HTR-8/SVneo (cell line): ENCODE measurements at places on chromosomes 2 and 18.

DNA sequence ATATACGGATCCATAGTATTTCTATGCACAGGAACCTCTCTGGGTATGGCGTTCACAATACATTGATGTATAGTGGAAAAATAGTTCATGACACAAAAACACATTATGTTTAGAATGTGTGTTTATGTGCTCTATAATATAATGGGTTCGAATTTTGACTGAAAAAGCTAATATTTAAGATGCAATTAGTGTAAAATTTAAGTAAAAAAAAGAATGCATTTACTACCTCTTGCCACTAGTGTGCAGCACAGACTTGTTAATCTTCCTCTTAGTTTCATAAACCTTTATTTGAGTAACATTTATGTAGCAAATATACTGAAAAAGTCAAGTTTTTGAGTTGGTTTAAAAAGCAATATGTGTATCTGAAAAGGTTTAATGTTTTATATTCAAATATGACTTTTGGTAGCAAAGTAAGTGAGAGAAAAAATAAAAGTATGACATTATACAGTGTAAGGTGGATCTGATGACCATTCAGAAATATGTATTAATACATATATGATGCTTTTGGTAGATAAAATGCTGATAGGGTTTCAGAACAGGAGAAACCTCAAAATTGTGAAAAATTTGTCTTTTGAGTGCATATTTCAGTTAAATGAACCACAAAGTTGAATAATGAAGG, 49.4 kb downstream of the CCDC102B start:
- DNase-seq = no peak

GRCh38 chr2:131673400-131674173, 145.9 kb downstream of the CCDC74A start:
- peak; percentile 49 for DNase-seq

GRCh38 chr2:200089040-200089755, 133.8 kb downstream of the MAIP1 start:
- DNase-seq = no peak

- no peak for DNase-seq
Observed at GRCh38 chr2:20060106-20060505, 8.7 kb upstream of the LAPTM4A start.

- no peak for DNase-seq
Observed at GRCh38 chr2:10518470-10519393, 70.6 kb upstream of the ODC1 start.

GRCh38 chr2:101995804-101996203, 4.0 kb downstream of the IL1R2 start:
- DNase-seq = no peak

DNA sequence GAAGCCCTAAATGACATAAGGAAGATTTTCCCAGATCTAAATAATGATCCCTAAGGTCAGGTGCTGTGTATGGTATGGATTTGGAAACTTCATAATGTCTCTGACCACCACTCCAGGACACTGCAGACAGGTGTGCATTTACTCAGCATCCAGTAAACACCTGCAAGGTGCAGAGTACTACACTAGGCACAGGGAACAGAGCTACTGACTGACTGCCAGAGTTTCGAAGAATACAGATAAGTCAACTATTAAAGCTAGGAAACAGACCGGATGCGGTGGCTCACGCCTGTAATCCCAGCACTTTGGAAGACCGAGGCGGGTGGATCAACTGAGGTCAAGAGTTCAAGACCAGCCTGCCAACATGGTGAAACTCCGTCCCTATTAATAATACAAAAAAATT, 65.0 kb downstream of the ATP8B1 start:
- no peak for DNase-seq

DNA sequence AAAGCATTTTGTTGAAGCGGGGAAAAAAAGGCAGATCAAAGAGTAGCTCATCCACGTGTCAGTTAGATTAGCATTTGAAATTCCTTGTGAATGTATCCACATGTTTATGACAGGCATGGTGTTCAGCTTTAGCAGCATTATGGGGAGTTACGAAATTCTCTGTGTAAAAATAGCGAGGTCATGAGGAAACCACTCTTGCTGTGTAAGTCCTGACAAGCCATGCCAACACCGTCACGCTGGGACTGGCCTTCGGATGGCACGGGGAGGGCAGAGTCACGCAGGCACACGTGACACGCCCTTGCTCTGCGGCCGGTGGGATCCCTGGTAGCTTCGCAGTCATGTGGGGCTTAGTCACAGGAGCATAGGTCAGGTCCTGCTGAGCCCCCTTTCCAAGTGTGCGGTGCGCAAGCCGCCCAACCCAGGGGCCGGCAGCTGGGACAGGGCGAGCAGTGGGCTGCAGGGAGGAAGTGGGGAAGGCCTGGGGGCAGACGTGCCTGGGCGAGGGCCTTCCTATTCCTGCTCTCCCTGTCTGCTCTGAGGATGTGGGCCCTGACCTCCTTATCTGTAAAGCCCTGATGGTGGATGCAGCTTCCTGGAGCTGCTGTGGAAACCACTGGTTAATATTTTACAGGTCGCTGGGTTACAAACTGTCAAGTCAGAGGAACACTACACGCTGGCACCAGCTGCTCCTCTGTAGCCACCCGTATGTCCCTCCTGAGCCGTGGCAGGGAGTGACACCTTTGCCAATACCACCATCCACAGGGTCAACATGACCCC, 18.0 kb downstream of the MBP start:
- no peak for DNase-seq
